ENCODE measurements at places on chromosomes 1 and 21.

GRCh38 chr1:184287001-184287400, 99.8 kb upstream of the C1orf21 start:
- no peak for DNase-seq

GRCh38 chr1:212188599-212189351, 96.4 kb upstream of the PPP2R5A start:
- DNase-seq: no peak

GRCh38 chr1:235892202-235892601, 25.5 kb upstream of the LYST start:
- no peak for DNase-seq

DNA sequence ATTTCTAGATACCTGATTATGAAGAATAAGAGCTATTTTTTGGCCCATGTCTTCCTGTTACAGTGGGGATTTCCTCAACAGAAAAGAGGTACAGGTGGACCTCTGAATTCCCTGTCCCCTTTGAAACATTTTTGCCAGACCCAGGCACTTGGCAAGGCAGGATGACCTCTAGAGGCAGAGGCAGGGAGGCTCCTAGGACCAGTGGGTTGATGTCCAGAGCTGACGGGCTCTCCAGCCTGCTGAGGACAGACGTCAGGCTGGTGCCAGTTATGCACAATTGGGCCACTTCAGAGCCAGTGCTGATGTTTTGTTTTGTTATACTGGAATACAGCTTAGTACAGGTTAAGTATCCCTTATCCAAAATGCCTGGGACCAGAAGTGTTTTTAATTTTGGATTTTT, 18.5 kb upstream of the A3GALT2 start:
- no peak for DNase-seq

DNA sequence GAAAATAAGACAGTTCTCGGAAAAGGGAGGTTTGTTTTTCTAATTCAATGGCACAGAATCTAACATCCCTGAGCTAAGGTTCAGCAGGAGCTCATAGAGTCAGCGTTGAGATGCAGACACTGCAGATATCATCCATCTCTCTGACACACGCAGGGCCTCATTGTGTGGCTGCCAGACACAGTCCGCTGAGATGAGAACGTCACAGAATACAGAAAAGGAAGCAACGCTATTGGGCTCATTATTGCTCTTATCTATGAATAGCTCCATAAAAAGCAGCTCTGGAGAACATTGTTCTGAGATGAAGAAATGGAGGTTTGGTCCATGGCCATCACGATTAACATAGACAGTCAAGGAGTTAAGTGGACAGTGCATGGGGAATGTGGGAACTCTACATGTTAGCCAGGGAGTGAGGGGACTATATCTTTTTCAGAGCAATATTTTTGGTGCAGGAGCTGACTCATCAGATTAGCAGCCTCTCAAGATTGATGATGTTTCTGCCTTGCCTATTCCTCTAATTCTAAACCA, 771.6 kb upstream of the CXADR start:
- no peak for DNase-seq

- no peak for DNase-seq
These were observed 415.0 kb downstream of the DPYD start for GRCh38 chr1:97505816-97506215.

DNA sequence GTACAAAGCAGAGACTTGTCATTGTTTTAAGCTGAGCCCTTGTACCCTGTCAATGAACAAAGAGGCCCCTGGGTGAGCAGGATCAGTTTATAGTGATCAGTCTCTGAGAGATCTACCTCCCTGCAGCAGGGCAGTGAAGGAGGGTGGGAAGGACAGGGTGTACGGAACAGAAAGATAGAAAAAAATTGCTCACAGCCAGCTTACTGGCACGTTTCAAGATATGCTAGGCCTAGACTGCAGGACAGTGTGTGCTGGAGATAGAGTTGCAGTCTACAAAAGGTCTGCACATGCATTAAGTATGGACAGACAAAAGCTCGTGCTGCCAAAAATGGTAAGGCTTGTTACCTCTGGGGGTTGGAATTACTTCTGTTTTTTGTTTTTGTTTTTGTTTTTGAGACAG, 34.6 kb downstream of the OVAAL start:
- no peak for DNase-seq

- DNase-seq: no peak
These were observed 26.8 kb downstream of the SESN2 start for GRCh38 chr1:28286111-28286510.
